Activated CD8-positive, alpha-beta memory T cell treated with anti-CD3 and anti-CD28 coated beads for 1 hour (primary cell): ENCODE measurements at places on chromosomes 7 and 10.

- no peak for DNase-seq
Measured at GRCh38 chr7:106054971-106055532, 57.1 kb downstream of the SYPL1 start.

- no peak for DNase-seq
Measured at GRCh38 chr7:140061607-140061930, 1.2 kb downstream of the PARP12 start.

GRCh38 chr7:33192695-33193291, 63.4 kb downstream of the BBS9 start:
- DNase-seq: no peak

DNA sequence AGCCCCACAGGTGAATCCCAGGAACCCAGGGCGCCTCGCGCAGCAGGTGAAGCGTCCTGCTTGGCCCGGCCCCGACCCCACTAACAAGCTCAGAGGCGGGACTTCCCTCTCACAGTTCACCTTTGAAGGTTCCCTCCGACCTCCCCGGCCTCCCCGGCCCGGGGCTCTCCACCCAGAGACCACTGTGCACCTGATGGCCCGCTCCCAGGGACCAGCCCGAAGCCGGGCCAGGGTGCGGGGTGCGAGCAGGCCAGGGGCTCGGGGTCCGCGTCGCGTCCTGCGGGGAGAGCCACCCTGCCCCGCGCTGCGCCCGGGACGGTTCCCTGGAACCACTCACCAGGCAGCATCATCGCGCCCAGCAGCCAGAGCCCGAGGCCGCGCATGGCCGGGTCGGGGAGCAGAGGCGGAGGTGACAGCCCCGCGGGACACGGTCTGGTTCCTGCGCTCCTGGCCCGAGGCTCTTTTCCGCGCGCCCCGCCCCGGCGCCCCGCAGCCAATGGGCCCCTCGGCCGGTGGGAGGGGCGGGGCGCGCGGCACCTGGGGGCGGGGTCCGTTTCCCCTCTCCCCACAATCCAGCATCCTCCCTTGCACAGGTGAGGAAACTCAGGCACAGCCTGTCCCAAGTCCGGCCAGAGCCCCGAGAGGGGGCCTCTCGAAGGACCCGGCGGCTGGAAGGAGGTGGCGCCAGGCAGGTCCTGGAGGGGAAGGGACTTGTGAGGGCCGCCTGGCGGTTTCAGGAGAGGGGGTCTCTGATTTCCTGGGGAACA, at the start of gene ADAM8:
ADAM8 (minus strand) TSS at position 434 of the 767 bp plus-strand sequence; CDS start at position 383, 51 bp downstream.
- peak; percentile 60 for DNase-seq

- DNase-seq: no peak
Measured at GRCh38 chr7:1714583-1715330, 44.7 kb downstream of the ELFN1 start.

- no peak for DNase-seq
Measured at GRCh38 chr10:59879363-59879913, 26.9 kb downstream of the CCDC6 start.

- DNase-seq: no peak
Measured at GRCh38 chr10:18664841-18665478, 5.7 kb downstream of the ARL5B start.

GRCh38 chr10:122587098-122587760, 26.7 kb downstream of the DMBT1 start:
- no peak for DNase-seq

DNA sequence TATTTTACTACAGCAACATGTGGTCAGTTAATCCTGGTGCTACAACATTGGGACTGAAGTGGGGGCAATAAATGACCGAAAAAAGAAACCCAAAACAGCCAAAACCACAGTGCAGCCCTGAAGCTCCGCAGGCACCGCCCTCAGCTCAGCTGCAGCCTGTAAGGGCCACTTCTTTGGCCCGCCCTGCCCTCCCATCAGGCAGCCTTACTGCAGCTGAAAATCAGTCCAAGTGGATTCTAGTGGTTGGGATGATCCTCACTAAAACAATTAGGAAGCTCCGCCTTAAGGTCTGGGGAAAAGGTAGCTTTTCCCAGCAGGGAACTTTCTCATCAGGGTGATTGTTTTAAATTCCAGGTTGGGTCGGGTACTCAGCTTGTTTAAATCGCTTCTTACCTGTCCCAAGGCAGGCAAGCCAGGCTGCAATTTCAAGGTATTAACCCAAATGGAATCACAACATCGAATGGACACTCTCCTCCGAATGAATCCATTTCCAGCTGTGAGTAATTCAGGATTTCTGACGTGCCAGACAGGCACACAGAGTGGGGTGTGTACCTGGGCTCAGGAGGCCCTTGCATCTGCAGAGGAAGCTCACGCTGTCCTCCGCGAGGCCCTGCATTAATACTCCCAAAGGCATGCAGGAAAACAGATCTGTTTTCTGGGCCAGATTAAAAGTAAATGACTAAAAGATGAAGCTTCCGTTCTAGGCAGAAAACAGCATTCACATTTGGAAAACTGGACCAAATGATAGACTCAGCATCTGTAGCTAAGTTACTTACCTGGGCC, 104.3 kb downstream of the CREB5 start:
- no peak for DNase-seq

GRCh38 chr7:149588930-149589329, 91.3 kb upstream of the ZNF746 start:
- no peak for DNase-seq

DNA sequence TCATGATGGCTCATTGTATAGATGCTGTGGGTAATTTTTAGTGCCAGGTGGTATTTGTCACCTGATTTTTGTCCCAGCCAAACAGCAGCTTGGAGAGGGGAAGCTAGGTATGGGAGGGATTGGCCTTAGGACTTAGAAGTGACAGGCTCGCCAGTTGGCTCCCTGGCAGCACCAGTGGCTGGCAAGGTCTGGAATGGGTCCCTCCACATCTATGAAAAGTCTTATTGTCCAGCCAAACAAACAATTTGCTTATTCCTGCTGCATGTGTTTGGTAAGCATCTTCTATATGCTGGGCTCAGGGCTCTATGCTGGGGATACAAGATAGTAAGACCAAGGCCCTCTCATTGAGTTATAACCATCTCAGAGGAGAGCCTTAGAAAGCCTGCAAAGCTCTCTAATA, 42.5 kb downstream of the SORCS3 start:
- no peak for DNase-seq

DNA sequence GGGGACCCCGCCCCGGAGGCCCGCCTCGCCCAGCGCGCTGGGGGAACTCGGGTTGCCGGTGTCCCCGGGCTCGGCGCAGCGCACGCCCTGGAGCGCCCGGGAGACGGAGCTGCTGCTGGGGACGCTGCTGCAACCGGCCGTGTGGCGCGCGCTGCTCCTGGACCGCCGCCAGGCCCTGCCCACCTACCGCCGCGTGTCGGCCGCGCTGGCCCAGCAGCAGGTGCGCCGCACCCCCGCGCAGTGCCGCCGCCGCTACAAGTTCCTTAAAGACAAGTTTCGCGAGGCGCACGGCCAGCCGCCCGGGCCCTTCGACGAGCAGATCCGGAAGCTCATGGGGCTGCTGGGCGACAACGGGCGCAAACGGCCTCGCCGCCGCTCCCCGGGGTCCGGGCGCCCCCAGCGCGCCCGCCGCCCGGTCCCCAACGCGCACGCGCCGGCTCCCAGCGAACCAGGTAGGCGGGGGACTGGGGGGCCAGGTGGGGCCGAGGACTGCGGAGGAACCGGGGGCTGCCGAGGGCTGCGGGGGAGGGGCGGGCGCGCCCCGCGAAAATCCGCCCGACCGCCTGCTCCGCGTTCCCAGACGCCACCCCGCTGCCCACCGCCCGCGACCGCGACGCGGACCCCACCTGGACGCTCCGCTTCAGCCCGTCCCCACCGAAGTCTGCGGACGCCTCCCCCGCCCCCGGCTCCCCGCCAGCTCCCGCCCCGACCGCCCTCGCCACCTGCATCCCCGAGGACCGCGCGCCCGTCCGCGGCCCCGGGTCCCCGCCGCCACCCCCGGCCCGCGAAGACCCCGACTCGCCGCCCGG, 574 bp downstream of the UTF1 start:
- no peak for DNase-seq

DNA sequence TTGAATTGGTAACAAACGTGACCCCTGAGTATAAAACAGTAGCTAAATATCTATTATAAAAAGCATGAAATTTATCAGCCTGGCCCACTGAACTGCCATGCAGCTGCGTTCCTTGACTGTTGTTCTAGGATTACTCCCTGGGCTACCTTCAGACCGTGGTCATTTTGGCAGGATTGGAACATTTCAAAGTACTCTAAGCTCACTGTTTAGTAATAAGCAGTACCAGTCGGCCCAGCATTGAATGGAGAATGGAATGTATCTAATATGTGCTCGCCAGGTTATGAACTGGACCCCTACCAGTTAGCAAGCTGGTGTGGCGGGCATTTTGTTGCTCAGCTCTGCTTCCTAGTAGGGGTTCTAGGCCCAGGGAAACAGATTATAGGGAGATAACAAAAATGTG, 112.2 kb downstream of the SEMA3C start:
- no peak for DNase-seq

- no peak for DNase-seq
Measured at GRCh38 chr7:43873300-43873699, 4.0 kb upstream of the MRPS24 start.

DNA sequence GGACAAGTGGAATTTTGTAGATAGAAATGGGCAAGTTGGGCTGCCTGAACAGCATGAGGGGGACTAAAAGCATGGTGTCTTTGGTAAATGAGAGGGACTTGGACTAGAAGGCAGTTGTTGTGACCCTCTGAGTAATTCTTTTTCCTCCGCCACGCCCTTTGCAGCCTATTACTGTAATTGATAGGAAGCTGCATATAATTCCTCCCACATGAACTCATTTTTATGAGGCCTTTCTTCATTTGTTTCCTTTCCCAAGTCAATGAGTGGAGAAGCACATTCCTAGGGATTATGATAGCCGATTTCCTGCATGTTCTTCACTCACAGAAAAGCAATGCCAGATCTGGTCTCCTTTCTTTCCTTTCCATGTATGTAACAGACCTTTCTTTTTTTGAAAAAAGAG, 27.7 kb downstream of the ZSCAN25 start:
- no peak for DNase-seq

DNA sequence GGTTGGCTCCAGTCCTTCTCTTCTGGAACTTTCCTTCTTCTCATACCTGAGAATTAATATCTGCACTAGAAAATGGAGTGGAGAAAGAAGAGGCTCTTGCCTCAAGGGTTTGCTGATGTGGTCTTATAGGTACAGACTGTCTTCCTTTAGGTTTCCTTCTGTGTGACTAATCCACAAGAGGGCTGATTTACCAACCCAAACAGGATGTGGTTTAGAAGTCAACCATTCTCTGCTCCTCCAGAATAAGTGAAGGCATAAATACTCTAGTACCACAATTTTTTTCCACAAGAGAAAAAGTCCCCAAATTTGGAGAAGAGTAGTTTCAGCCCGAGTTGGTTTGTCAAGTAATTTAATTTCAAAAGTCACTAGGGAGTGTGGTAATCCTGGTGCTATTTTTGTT, 85.8 kb downstream of the NRP1 start:
- DNase-seq: no peak

DNA sequence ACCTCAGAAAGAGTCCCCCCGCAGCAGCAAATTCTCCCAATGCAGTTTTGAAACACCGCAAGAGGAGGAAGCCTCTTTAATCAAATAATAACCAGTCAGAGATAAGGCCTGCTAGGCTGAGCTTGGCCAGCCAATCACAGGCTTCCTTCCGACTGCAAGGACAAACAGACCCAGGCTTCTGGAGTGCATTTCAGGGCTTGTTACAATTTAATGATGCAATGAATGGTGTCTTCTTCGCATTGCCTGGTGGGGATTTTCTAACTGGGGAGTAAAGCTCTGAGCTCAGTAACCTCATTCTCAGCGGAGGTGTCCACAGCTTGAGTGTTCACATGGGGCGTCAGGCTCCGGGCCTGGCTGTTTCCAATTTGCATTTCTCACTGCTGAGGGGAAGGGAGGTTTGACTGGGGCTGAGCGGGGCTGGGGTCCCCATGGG, 31.8 kb upstream of the GPAM start:
- DNase-seq: no peak

GRCh38 chr7:149569025-149569725, 71.6 kb upstream of the ZNF746 start:
- no peak for DNase-seq

DNA sequence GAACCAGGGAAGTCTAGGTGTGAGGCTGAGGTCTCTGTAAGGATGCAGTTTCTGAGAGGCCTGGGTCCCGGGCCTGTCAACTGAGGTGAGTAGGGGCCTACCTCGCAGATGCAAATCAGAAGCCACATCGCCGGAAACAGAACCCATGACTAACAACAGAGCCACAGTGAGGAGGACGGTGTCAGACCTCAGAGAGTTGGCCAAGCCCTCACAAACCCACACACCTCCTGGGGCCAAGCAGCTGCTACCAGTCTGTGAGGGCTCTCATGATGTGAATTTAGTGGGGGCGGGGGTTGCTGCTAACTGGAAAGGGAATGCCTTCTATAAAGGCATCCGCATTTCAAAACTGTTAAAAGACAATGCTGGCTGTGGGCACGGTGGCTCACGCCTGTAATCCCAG, 103.0 kb downstream of the COBL start:
- DNase-seq: no peak

DNA sequence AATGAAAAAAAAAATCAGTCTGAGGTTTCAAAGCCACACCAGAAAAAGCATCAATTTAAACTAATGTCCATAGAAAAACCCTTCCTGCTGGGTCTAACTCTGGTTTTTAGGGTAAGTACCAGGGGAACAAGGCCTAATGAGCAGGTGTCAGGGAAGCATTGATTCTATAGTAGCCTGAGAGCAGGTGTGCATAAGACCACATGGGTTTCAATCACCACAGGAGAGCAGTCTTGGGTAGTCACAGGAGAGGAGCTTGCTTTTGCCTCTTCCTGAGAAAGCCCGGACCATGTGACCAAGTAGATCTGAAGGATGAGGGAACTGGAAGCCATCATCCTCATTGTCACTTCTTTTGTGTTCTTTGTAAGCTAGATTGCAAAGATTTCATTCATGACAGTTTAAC, 66.3 kb upstream of the AGK start:
- DNase-seq: no peak

DNA sequence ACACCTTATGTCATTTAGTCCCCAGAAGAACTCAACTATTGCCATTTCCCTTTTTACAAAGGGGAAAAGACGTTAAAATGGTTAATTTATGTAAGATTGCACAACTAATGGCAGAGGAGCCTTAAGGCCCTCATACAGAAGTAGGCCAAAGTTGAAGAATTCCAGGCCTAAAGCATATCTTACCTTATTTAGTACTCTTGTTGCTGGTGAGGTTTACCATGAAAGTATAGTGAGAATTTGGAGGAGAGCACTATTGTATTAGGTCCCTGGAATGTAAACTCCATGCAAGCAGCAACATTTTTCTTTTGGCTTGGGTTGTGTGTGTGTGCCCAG, 731 bp upstream of the CRPPA start:
- no peak for DNase-seq

- no peak for DNase-seq
Measured at GRCh38 chr7:51224811-51225595, 91.6 kb downstream of the COBL start.

GRCh38 chr10:70585578-70586169, 16.9 kb downstream of the PRF1 start:
- DNase-seq: no peak

DNA sequence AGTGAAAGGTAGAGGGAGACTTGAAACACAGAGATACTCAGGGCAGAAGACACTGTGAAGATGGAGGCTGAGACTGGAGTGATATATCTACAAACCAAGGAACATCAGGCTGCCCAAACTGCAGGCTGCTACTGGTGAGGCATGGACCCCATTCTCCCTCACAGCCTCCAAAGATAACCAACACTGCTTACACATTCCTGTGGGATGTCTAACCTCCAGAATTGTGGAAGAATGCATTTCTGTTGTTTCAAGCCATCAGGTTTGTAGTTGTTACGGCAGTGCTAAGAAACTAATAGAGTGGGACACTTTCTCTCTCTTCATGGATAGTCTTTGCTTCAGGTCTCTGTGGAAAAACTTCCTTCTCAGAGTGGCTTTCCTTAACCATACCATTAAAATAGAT, 182.6 kb upstream of the TMEM106B start:
- DNase-seq: no peak

- DNase-seq: no peak
Measured at GRCh38 chr10:127928021-127928806, 21.3 kb downstream of the PTPRE start.
